T-cell (primary cell): ENCODE measurements at places on chromosomes 2 and 18.

DNA sequence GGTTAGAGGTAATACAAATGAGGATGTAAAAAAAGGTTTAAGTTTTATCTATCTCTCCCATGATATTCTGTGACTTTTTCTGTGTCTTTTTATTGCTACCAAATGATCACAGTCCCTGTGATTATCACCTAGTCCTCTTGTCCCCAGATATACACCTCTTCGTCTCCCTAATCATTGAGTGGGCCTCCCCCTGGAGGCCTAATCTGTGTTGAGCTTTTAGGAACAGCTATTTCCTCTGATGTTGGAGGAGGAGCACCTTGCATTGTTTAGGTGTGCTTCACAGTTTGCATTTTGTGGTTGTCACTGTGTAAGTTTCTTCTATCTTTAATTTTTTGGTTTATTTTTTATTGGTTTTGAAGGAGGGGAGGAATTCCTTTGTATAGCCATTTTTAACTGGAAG, 33.3 kb downstream of the CCDC85A start:
- no peak for DNase-seq

GRCh38 chr2:54649633-54650032, 73.8 kb upstream of the EML6 start:
- no peak for DNase-seq

DNA sequence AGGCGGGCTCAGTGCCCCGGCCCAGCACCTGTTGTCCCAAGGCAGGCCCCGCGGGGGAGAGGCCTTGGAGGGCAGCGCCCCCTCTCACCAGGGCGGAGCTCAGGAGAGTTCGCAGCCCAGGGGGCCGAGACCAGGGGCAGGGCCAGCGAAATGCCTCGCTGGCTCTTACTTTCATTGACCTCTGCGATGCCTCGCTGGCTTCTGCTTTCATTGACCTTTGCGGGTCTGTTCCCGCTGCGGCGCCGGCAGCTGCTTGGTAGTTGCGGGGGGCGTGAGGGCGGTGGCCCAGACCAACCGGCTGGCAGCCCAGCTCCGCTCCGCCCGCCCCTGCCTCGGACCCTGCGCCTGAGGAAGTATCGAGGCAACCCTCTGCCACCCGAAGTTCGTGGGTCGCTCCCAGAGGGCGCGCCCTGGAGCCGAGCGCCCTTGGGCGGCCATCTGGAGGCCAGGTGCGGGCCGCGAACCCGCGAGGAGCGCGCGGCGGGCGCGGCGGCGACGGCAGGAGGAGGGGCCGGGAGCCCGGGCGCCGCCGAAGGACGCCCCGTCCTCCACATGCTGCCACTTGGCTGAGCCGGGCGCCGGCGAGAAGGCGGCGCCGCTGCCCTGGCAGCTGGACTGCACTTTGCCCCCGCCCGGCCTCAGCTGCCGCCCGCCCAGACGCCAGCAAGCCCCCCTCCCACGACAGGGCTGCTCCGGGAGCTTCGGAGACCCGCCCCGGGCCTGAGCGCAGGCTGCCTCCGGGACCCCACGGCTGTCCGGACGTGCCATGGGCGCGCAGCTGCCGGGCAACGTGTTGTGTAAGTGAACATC, 118.0 kb upstream of the MSTN start:
- DNase-seq = no peak

GRCh38 chr2:7785700-7786099, 868.5 kb downstream of the RNF144A start:
- DNase-seq = no peak

DNA sequence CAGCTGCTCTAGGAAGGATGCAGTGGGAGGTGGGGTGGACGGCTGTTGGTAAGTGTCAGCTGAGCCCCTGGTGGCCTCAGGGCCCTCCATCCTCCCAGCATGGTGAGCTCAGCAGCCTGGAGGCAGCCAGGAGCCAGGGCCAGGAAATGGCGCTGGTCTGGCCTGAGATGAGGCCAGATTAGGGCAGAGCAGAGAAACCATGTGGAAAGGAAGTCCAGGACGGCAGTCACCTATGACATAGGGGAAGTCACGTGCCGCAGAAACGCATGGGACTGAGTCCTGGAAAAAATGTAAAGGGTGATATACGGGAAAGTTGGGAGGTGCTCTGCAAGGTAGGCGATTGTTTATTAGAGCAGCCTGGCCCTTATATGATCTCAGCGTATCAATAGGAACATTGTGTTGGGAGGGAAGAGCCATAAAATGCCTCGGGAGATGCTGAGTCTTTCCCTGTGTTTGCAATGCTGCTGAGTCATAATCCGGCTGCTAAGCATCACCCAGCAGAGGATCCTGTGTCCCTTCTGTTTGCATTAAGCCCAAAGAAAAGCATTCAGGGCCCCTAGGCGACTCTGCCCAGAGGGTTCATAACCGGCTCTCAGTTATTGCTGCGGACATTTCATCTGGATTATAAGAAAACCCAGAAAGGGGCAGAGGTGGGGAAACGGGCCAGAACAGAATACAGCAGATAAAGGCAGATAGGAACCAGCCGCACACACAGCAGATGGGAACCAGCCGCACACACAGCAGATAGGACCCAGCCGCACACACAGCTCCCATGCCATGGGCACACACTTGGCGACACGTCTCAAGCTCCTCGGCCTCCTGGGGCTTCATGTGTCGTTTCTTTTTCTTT, 30.3 kb upstream of the B3GNT7 start:
- DNase-seq = no peak
